Activated T-helper 1 cell treated with Interleukin-2 at 50 U/mL for 16 hours (primary cell): ENCODE measurements at places on chromosomes 6 and 20.

GRCh38 chr6:24799541-24799915 lies 811 bp upstream of the ARMH2 start:
- DNase-seq: no peak

- DNase-seq: no peak
These were observed 4.9 kb upstream of the DEK start for GRCh38 chr6:18269253-18269652.

DNA sequence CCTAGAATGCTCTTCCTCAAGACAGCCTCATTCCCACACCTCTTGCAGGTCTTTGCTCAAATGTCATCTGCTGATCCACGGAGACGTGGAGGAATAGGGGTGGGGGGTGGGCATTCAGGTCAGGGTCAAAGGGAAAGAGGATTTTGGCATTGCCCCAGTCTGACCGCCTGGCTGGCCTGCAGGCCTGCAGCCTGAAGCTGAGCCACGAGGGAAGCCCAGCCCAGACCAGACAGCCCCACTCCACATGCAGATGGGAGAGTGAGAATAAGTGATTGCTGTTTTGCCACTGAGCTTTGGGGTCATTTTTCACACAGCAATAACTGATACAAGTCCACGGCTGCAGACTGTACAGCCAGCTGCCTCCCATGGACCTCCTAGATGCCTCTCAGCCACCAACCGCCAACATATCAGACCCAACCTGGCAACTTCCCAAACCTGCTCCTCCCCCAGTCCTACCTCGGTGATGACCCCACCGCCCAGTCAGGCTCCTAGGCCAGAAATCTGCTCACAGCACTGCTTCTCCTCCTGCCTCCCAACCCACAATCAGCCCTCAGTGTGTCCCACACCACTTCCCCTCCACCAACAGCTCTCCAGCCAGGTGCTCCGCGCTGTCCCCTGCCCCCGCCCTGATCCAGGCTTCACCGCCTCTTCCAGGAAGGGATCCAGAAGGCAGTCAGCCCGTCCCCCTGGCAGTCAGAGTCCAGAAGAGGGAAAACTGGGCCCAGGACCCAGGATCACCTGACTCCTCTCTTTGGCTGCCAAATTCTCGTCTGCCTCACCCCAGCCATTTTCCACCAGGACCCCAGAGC lies 14.0 kb downstream of the KIAA1755 start:
- DNase-seq: no peak

DNA sequence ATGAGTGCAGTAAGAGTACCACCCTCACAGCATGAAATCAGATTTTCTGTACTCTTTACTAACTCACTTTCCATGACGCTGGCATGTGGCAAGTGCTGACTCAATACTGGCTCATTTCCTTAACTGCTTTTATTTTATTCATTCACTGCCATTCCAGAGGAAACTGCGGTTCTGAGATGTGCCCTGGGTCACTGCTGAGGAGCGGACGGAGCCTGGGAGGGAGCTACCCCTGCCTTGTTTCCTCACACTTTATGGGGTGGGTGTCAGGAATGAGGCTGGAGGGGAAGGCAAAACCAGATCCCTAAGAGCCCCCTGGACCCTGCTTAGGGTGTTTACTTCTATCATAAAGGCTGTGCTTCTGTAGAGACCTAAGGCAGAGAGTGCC lies 14.4 kb downstream of the NT5E start:
- no peak for DNase-seq

GRCh38 chr6:166814390-166814789 lies 142.0 kb downstream of the RNASET2 start:
- DNase-seq: no peak

DNA sequence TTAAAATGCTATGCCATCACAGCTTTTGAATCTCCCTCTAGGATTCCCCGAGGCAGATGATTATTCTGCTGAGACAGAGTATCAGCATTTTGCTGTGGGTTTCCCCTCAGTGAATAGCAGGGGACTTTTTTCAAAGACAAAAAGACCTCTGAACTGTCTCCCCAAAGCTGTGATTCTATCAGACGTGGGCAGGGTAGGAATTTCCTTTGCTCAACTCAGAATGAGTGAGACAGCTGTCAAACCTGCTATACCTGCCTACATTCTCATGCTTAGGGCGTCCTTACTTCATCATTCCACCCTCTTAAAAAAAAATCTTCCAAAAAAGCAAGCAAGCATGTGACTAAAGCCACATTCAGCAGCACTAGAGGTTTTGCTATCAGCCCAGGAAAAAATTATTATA lies 147.6 kb upstream of the FAM83B start:
- no peak for DNase-seq

- DNase-seq: no peak
These were observed 159.2 kb upstream of the COL21A1 start for GRCh38 chr6:56406276-56407269.

- no peak for DNase-seq
These were observed 80.9 kb downstream of the COL12A1 start for GRCh38 chr6:75124983-75125382.
